GM12891 (cell line): ENCODE measurements at places on chromosomes 2 and 18.

DNA sequence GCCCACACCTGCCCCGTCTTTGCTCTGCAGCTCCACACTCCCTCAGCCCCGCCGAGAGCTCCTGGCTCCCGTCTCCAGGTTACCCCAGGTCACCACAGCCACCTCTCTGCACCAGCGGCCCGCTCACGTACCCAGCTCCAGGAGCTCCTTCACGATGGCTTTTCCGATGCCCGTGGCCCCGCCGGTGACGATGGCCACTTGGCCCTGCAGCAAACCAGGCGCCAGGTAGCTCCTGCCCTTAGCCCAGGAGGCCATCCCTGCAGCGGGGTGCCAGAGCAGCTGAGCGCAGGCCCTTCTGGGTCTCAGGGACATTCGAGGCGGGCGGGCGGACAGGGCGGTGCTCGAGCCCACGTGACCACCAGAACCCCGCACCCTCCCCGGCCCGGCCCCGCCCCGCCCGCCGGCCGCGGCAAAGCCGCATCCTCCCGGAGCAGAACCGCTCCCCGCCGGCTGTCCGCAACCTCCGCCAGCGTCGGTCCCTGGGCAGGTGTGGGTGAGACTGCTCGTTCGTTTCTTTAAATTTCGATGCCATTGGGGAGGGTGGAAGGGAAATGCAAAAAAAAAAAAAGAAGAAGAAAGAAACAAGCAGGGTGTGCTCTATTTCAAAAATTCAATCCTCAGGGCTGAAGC is at the start of the genes PECR and TMEM169:
Gene PECR (minus strand): TSS at position 323 of the 630 bp plus-strand sequence. CDS start 68 bp downstream, at position 255.
Gene TMEM169 (plus strand): TSS at position 433 of the 630 bp plus-strand sequence. CDS start 14,045 bp downstream, outside the sequence.
- peak; percentile 85 for DNase-seq

DNA sequence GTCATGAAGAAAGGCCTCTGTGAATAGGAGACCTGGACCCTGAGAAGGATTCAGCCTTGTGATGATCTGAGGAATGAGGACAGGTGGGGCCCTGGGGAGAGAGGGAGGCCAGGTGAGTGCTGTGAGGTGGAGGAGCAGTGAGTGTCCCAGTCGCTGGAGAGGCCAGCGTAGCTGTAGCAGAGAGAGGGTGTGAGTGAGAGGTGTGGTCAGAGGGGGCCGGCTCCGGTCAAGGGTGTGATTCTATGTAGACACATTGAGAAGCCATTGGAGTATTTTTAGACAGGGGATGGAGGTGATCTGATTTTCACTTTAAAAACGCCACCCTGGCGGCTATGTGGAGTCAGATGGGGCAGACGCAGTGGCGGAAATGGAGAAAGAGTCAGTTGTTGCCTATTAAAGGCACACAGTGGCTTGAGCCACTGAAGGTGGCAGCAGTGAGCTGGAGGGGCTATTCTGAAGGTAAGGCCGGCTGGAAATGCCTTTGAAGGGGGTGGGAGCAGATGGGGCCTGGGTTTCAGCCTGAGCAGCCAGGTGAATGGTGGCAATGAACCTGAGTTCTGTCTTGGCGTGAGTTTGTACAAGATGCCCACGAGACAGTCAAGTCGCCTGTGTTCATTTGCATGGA is 55.6 kb downstream of the GREB1 start:
- DNase-seq: no peak

DNA sequence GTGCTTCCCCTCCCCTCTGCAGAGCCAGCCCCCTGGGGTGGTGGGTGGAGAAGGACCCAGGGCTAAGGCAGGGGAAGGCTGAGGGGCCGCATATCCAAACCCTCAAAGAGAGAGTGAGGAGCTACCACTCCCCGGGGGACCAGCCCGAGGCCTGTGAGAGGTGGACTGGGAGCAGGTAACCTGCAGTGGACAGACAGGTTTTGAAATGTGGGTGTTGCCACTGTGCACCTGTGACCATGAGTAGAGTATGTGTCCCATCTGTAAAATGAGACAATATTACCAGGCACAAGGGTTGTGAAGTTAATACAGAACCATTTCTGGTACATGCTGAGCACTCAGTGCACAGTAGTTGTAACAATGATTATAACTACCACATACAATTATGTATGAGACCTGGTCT is 51.2 kb upstream of the POMC start:
- DNase-seq: no peak

- DNase-seq: no peak
Observed at GRCh38 chr18:35387152-35387571, 10.0 kb upstream of the ZNF396 start.

- DNase-seq: no peak
Observed at GRCh38 chr2:100018341-100019193, 123.8 kb downstream of the AFF3 start.

DNA sequence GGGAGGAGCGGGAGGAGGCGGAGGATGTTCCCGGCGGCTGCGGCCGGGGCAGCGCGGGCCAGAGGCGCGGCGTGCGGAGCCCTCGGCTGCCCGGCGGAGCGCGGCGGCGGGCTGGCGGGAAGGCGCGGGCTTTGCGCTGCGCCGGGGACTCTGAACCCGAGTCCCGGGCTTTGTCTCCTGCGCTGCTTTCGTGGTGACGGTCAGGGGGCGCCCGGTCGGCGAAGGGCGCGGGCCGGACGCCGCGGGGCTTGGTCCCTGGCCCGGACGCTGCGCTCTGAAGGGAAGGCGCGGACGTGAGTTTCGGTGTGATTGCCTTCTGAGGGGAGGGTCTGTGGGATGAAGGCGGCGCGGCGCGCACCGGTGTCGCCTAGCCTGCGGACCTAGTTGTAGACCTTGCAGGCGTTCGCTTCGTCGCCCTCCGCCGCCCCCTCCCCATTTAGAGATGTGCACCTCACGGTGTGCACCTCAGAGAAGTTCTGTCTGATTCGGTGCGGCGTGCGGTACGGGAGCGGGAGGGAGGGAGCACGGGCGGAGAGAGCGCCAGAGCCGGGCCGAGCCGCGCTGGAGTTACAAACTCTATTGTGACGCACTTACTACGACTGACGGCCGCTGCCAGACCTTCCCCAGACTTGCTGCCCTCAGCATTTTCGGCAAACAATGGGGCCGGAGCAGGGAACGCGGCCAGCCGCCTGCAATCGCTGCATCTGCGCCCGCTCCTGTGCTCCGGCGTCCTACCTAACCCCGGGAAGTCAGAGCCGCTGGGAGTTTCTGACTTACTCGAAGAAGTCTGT is 2.1 kb downstream of the BCL2L11 start:
- DNase-seq: no peak

GRCh38 chr2:8394131-8394530 is 287.7 kb upstream of the ID2 start:
- DNase-seq: no peak

- DNase-seq: no peak
Observed at GRCh38 chr2:42052702-42053481, 5.1 kb downstream of the PKDCC start.

GRCh38 chr18:59535055-59535454 is 162.2 kb downstream of the CCBE1 start:
- DNase-seq: no peak

GRCh38 chr18:79420033-79420745 is 24.5 kb downstream of the NFATC1 start:
- DNase-seq: no peak

GRCh38 chr18:61785588-61785987 is 107.2 kb downstream of the RNF152 start:
- no peak for DNase-seq

DNA sequence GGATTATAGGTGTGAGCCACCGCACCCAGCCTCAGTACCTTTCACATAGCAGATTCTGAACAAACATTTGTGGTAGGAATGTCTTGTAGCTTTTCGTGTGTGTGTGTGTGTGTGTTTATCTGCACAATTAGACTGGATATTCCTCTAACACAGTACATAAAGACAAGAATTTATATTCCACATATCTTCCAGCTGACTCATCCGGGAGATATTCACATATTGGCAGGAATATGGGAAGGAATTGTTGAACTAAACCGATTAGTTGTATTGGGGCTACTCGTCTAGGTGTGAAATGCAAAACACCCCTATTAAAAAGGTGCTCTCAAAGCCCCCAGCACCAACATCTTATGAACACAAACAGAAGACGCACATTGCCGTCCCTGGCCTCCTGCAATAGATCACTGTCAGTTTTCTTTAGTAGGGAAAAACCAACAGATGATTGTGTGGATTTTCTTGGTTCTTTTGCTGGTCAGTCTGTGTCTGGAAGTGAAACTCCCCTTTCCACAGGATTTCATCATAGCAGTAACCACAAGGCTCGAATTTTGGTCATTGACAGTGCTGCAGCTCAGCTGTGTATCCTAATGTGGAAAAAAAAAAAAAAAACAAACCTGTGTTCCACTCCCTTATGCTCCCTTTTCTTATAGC is 208.5 kb upstream of the ACVR2A start:
- no peak for DNase-seq

DNA sequence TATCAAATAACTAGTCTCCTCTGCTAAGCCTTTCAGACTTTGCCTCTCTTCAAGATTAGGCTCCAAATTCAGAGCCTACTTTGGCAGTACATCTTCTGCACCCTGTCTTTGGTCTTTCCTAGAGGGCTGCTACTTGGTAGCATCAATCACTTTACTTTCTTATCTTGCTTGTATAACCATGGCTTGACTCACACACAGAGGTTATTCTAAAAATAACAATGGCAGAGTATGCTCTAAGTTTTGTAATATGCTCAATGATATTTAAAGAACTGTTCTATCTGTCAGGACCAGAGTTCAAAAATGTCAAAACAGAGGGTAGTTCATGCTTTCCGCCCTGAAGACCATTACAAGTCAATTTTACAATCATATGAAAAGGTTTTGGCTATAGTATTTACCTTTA is 27.7 kb downstream of the THOC1 start:
- no peak for DNase-seq

GRCh38 chr2:18510775-18511174 is 49.7 kb downstream of the RDH14 start:
- no peak for DNase-seq

- DNase-seq: no peak
Observed at GRCh38 chr2:143933946-143934569, 585.9 kb downstream of the ZEB2 start.

DNA sequence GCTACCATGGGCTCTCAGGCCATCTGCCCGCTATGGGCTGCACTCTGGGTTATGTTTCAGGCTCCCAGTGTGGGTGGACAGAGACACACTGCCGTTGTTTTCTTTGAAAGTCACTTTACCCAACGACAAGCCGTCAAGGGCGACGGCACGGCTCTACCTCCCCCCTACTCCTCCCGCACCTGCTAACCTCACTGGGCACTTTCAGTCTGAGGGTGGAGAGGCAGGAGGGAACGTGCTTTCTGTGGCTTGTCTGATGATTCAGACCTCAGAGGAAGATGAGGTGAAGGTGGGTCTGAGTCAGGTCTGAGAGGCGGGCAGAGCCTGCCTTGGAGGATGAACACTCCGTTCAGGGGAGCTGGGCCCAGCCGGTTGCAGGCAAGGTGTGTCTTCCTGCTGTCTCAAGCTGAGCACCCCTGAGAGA is 147.6 kb upstream of the HDAC4 start:
- DNase-seq: no peak

GRCh38 chr2:37992601-37993000 is 67.5 kb downstream of the RMDN2 start:
- no peak for DNase-seq

GRCh38 chr2:71479261-71479660 is 25.9 kb downstream of the DYSF start:
- DNase-seq: no peak

DNA sequence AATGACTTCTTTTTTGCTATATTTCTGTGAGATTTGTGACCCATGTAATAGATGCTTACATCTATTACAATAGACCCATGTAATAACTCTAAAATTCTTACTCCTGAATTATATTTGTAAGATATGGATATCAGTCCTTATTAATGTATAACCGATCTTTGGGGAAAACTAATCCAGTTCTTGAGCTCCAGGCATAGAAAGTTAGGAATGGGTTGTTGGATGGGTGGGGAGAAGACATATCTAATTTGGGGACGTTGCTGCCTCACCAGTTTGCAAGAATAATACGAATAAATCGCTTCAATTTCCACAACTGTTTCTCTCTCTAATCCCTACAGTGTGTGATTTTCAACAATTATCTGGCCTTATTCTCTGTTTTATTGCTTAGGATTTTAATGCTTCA is 13.5 kb downstream of the CAVIN2 start:
- no peak for DNase-seq

- no peak for DNase-seq
Observed at GRCh38 chr2:52572469-52572894, 1195.1 kb upstream of the CHAC2 start.

- no peak for DNase-seq
Observed at GRCh38 chr18:71798986-71799673, 745.0 kb downstream of the CBLN2 start.

DNA sequence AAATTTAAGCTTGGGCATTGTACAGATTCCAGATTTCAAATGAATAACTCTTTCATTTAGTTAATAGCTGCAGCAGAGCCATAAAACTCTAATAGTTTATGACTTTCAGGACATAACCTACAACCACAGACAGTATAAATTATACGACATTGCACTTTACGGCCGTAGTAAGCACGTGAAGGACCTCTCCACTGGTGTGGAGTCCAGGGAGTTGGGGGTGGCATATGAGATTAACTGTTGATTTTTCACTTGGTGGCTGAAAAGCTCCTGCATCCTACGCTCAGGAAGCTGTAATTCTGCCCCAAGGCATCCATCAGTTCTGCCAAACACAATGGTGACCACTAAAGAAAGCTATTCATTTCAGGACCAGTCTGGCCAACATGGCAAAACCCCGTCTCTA is 376.2 kb downstream of the SOX11 start:
- DNase-seq: no peak

DNA sequence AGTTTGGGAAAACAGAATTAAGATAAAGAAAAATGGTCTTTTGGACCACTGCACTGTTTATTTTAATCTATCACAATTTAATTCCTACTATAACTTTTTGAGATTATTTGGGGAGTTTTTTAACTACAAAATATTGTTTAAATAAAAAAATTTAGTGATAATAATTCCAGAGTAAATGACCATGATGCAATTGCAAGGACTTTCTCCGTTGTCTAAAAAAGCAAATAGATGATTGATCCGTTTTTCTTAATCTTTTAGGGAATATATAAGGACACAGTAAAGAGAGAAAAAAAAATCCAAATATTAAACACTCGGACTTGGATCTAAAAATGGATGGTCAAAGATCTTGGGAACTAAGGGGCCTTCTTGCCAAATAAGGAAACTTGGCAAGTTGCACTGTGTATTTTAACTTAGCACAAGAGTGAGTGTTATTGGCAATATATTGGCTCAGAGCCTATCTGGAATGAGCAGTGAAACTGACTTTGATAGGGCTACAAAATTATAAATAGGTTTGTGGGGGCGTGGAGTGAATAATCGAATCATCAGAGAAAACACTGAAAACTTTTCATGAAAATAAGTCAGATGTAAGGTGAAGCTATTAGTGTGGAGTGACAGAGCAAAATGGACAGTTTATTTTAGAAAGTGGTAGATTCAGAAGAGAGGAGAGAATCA is 2.0 kb downstream of the MAP3K20 start:
- DNase-seq: no peak

- no peak for DNase-seq
Observed at GRCh38 chr18:14912967-14913366, 165.0 kb downstream of the ANKRD30B start.
